ENCODE measurements at places on chromosomes 5 and 9.

DNA sequence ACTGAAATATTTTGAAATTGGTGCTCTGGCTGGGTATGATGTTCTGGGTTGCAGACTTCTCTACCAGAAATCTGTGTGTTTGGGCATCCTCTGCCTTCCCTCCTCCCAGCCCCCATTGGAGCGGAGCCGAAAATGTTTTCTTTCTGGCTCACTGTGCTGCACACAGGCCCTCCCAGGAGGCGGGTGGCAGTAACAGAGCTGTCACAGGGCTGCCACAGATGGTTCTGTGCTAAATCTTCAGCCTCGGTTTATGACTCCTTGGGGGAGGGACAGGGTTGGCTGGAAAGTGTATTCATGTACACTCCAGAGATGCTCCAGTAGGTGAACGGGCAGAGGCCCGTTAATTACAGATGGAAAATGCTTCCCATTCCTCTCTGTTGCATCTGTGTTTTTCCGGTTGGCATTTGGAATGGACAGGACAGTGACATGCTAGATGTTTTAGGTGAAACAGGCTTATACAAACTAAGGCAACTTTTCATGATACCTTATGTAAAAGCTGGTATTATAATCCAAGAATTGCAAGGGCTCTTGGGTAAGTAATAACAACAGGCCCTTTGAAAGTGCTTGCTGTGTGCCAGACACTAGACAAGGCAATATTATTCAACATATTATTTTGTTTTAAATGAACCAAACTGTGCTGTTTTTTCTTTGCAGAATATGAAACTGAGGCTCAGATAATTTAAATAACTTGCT is 180.2 kb downstream of the ADCY2 start:
- DNase-seq = no peak

DNA sequence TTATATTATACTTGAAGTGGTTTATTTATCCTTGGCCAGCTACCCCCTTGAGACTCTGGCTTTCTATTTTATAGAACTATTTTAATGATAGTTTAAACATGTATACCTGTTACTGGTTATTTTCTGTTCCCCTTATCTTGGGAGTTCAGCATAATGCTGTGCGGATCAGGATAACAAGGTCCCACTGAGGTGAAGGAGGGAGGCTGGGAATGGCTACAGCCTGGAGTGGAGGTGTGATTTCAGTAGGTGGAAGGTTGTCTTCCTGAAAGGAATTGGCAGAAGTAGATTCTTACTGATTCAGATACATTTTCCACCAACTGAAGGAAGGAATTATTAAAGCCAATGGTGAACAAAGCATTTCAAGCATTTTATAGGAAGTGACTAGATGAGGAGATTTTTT is 38.9 kb downstream of the PAM start:
- no peak for DNase-seq

GRCh38 chr5:149486726-149487635 is 64.3 kb downstream of the CSNK1A1 start:
- DNase-seq = no peak

DNA sequence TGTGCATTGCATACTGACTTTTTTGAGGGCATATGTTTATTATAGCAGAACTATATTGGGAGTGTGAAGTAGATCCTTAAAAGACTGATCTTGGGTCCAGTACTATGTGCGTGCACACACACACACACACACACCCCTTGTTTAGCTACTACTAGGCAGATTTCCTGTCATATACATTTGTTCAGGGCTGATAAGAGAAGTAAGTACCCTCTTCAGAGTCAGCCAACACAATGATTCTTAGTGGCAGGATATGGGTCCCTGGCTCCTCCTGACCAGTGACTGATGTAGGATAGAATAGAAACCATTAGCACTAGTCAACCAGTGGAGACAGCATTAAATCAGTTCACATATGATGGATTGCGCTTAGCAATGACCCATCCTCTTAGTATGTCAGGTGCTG is 76.2 kb upstream of the MIER3 start:
- no peak for DNase-seq

- no peak for DNase-seq
Observed at GRCh38 chr5:88674356-88675167, 208.4 kb downstream of the MEF2C start.

DNA sequence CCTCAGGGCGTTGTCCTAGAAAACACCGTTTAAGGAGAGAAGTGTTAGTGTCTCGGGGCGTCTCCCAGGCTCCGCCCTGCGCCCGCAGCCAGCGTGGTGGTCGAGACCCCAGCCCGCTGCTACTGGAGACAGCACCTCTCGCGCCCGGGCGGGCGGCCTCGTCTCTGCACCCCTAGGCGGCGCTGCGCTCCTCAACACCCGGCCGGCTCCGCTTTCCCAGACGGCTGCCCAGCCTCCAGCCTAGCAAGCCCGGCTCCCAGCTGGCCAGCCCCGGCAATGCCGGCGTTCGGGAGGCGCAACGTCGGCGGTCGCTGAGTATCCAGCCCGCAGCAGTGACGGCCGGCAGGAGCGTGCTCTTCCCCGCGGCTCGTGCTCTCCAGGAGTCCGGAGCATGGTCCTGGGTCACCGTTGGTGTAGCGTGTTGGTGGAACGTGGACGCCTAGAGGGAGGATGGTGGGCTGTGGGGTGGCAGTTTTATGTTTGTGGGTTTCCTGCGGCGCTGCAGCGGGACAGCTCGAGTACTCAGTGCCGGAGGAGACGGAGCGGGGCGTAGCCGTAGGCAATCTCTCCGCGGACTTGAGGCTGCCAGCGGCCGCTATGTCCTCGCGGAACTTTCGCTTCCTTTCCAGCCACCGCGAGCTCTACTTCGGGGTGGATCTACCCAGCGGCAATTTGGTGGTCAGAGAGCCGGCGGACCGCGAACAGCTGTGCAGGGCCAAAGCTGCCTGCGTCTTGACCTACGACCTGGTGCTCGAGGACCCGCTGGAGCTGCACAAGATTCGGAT is 536 bp downstream of the PCDHAC1 start:
- no peak for DNase-seq

DNA sequence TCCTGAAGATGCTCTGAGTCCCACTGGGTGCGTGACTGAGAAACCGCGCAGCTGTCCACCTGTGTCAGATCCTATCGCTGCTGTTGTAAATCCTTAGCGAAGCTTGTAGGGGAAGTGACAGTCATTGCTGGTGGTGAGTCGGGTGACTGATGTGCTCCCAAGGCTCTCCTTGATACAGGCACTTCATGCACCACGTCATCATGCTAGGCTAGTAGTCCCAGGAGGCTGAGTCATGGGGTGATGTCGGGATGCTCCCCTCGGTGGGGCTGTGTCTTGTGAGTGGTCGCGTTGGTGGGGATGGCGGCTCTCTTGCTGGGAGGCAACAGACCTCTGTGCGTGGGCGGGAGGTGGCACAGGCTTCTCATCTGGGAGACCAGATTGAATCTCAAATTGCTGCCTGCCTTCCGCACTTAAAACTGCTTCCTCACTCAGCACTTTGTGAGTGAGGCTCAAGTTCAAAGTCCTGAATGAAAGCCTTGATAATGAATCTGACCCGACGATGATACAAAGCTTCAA is 84.7 kb downstream of the CSNK1A1 start:
- no peak for DNase-seq

DNA sequence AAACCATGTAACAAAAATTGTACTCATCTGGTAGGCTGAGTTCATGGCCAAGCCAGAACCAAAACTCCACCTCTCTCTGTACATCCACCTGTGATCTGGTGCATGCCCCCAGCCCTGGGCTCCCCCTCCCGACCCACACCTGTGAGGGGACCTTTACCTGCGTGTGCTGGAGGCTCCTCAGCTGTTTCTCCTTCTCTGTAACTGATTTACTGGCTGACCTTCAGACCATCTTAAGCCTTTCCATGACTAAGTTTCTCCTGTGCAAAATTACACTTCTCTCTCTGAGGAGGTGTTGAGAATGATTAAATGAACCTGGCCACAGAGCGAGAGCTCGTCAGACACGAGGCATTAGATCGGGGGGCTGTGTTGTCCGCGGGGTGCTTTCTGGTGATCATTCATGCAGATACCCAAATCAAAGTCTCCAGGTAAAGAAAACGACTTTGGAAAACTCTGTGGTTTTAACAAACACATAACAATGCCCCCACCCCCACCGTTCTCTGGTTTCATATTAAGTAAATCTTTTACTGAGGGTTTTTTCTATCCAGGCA is 136.4 kb downstream of the SEMA5A start:
- no peak for DNase-seq

GRCh38 chr5:124461941-124462340 is 284.5 kb downstream of the ZNF608 start:
- DNase-seq = no peak

DNA sequence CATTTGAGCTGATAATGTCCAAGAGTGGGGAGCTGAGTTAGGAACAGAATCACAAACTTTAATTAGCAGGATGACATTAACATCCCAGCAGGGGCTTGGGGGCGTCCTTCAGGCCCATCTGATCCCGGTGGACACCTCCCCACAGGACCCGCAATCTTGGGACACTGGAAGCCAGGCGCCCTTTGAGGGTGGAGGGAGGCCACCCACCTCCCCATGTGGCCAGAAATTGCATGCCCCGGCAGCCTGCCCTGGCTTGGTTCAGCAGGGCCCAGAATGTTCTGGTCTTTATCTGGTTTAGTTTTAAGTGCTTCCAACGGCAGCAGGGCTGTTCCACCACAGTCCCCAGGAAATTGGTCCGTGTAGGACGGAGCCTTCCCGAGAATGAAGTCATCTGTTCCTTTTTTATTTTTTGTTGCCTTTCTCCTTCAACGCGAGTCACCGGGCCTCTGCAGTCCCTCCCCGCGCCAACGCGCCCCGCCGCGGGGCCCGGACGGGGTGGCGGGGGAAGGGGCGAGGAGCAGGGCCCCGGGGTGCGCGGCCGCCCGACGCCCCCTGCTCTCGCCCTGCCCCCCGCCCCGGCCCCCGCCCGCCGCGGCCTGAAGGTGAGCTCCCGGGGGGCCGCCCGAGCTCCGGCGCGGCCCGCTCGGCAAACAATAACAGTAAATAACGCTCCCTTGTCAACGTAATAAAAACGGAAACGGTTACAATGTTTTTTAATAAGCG is 207.9 kb downstream of the C9orf50 start:
- peak; percentile 12 for DNase-seq

GRCh38 chr9:106283769-106284168 is 579.2 kb upstream of the ZNF462 start:
- DNase-seq = no peak

GRCh38 chr9:88995627-88996026 is 4.4 kb downstream of the S1PR3 start:
- DNase-seq = no peak

DNA sequence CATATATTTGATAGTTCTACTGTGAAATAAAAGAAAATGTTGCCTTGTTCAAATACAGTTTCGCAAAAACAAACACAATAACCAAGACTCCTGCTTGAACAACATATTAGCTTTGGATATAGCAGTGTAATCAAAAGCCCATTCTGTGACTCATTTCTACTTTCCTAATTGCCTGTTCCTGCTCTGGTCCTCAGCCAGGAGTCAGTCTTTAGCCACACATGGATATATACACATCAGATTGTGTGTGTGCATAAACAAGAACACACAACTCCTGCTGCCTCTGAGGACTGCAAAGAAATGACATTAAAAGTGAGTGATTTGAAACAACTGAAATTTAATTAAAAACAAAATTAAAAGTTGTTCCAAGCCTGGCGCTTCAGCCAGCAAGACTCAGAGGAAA is 334.8 kb downstream of the TRIM32 start:
- DNase-seq = no peak

DNA sequence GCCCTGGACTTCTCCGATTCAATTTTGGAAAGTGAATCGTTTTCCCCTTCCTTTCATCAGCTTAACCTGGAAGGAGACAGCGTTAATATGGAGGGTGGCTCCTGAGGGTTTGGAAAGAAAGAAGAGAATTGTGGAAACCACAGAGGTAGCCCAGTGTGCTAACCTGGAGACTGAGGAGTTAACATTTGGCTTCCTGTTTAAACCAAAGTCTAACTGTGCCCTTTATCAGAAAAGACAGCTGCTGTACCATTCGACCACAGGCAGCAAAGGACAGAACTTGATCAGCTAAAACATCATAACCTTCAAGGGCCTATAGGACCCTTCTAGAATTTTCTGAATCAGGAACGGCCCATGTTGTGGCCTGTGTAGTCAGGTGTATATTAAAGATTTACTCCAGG is 735 bp downstream of the IDNK start:
- no peak for DNase-seq

GRCh38 chr9:125125523-125125922 is 17.8 kb downstream of the SCAI start:
- no peak for DNase-seq

- no peak for DNase-seq
Observed at GRCh38 chr5:144405991-144406390, 235.3 kb downstream of the KCTD16 start.

DNA sequence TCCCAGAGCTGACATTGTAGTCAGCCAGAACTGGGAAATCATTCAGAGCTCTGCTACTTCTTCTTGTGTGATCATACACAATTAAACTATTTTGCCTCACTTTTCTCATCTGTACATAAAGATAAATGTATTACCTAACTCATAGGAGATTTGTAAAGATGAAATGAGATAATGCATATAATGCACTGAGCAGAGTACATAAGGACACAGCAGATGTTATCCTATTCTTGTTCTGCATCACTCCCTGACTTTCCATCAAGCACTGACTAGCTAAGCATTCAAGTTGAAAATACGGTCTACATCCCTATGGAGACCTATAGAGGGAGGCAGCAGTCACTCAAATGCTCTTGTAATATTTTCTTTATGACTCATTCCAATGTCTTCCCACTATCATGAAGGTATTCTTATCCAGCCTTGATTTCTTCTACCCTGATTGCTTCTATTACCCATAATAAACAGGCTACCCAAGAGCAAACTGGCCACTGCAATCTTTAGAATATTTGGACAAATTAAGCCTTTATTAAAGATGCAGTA is 16.3 kb upstream of the PRR16 start:
- no peak for DNase-seq

DNA sequence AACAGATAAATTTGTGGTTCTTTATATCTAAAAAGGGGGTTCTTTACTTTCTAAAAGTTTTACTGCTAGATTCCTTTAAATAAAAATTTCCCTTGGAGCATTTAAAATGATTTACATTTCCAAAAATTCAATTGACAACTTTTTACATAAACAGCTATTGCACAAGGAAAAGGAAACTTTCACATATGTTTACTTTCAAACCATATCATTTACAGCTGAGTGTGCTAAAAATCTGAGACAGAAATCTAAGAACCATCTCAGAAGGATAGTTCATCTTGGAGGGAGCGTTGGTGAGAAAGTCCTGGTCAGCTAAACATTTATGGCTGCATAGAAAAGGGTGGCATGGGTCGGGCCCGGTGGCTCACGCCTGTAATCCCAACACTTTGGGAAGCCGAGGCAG is 235.4 kb downstream of the DTWD2 start:
- DNase-seq = no peak

- DNase-seq = no peak
Observed at GRCh38 chr5:35374584-35374983, 144.3 kb upstream of the PRLR start.

DNA sequence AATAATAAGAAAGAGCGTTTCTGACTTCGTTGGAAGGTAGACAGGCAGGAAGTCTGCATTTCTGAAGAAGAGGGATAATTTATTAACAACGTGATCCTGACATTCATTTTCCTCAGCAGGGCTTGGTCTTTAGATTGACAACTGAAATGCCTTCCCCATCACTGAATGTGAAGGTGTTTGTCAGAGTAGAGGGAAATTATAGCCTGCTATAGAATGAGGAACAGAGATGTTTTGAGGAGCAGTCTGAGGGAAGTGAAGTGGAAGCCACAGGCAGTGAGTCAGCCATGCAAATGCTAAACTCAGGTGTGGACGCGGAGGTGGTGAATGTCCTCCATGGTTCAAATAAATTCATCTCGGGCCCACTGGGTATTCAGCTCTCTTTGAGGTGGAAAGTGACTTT is 30.5 kb downstream of the C7 start:
- no peak for DNase-seq
